ENCODE measurements at places on chromosomes 7 and 10.

DNA sequence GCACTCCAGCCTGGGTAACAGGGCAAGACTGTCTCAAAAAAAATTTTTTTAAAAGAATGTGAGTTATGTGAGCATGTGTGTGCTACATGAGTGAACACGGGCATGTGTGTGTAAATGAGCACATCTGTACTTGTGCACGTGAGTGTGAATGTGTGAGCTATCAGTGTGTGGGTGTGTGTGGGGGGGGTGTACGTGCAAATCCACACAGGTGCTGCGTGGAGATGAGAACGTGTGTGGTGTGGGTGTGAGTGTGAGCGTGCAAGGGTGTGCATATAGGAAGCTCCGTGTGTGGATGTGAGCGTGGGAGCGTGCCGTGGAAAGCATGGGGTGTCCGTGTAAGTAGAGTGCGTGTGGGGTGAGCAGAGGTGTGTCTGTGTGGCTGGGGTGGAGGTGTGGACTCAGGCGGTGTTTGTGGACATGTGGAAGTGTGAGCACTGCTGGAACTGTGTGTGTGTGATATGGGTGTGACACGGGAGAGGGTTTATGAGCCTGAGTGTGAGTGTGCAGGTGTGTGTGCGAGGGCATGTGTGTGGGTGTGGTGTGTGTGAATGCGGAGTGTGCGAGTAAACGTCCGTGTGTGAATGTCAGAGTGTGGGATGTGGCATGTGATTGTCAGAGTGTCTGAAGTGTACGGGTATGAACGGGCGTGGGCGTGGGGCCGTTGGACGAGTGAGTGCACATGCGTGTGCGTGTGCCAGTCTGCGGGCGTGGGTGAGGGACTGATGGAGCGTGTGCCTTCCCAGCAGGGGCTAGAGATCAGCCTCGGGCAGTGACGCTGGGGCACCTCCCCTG, 45.9 kb upstream of the TNRC18 start:
- DNase-seq, result no peak

DNA sequence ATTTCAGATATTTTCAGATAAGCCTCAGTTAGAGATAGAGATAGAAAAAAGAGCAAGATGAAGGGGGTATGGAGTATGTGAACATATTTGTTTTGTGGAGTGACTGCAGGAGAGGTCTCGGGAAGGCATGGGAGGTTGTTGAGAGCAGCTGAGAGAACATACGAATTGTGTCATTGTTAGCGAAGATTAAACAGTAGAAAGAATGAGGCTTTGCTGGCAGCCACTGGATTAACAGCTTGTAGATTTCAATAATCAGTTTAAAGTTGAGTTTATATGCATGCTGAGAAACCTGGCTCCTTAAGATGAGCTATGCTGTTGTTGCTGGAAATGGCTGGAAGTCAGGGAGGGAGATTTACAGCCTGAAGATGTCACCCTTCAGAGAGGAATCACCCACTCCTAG, 100.9 kb upstream of the SORCS3 start:
- no peak for DNase-seq

DNA sequence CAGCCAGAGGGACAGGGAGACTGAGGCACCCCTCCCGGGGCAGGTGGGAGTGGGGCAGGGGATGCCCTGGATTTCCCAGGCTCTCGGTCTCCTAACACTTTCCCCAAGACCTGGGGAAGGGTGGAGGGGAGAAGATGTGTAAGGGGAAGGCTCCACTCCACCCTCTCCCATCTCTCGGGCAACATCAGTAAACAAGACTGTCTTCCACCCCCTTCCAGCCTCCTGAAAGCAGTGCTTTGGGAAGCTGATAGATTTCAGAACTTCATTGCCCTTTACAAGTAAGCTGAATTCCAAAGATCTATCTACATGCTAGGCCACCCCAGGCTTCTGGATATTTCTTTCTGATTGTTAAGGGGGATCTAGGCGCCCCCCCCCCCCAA, 3.7 kb downstream of the FLNC start:
- DNase-seq, result no peak

GRCh38 chr10:10716972-10717371, 300.7 kb upstream of the CELF2 start:
- DNase-seq, result no peak

DNA sequence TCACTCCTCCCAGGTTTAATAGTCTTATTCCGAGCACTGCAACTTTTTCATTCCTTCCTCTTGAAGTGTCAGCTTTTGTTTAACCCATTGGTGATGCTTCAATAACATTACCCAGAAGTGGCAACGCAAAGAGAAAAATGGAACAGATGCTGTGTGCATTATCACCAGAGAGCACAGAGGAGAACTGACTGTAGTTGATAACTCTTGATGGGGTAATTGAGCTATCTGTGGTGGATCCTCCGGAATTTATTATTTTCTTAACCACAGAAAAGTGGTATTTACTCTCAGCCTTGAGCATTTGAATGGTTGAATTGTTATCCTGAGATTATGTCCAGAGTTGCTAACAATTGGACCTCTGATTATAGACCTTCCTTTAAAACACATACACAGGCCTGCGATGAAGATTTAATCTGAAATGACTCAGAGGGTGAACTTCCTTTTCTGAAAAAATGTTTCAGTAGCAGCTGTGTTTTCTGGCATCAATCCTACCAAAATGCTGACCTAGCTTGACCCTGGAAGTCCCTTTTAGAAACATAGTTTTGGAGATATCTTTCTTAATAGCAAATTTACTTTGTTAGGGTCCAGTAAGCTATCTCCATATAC, 1584.4 kb upstream of the LRRTM3 start:
- peak; percentile 65 for DNase-seq

DNA sequence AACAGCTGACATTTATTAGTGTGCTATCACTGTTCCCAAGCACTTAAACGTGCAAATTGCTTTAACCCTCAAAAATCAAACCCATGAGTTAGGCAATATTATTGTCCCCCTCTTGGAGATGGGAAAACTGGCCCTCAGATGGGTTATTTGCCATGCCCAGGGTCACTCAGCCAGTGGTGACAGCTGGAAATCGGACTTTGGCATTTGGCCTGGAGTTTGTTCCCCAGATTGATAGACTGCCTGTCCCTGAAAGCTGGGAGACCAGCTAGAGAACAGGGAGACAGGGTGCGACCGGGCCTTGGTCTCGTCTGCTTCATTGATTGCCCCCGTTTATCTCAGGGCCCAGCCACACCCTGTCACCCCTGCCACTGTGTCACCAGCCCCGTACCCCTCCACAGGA, 366.3 kb upstream of the GALNT17 start:
- no peak for DNase-seq

GRCh38 chr10:69044546-69044945, 43.4 kb upstream of the SRGN start:
- no peak for DNase-seq

DNA sequence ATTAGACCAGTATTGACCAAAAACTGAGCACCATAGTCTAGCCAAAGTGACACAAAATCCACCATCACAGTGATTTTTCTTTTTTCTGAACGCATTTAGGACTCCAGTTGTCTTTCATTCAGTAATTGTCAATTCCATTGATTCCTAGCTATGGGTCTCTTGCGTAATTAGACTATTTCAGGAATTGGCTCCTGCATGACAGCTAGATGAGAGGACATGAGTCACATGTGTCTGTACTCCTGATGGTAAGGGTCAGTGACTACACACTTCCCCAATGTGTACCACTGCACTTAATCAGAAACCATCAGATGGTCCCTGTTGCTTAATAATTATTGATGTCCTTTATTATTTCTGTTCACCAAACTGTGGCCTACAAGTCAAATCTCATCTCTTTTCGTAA, 469.5 kb downstream of the POM121L12 start:
- DNase-seq, result no peak

All from astrocyte (in vitro differentiated cells and primary cell).